ENCODE measurements at places on chromosomes 6 and 20.

DNA sequence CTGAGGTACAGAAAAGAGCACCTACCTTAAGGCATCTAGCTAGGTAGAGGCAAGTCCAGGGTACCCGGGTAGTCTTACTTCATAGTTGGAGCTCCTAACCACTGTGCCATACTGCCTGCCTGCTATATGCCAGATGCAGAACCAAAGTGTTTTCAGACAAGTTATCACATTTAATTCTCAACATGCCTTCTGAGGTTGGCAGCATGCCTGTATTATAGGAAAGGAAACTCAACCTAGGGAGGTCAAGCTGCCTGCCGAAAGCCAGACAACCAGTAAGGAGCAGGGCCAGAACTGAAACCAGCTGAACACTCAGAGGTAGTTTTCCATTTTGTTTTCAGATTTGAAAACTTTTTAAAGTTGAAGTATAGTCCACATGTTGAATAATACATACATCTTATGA, 5.4 kb downstream of the CTNNBL1 start:
- no peak for DNase-seq

DNA sequence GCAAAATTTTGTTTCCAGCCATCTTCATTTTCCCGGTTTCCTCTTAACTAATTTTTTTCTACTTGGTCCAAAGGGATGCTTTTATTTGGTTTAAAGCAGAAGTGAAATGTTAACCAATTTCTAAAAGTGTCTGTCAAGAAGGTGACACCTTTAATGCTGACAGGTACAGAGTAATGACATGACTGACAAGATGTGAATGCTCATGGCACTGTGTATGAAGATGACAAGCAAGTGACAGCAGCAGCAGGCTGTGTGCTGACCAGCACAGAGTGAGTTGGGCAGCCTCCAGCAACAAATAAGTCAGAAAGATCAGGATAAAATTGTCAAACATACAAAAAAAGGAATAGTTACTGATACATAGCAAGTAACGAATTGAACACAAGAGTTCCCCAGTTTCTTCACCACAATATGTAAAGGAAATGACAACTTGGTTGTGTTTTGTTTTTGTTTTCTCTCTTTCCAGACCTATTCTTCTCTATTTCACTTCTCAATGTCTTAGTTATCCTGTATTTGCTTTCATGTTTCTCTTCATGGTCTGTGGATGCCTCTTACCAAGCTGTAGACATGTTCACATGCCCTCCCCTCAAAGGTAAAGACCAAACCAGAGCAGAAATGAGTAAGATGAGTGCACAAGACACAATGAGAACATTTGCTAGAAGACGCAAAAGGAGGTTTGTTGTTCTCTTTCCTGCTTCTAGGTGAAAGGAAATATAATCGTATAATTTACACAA, 174.9 kb downstream of the FRK start:
- DNase-seq, result no peak

DNA sequence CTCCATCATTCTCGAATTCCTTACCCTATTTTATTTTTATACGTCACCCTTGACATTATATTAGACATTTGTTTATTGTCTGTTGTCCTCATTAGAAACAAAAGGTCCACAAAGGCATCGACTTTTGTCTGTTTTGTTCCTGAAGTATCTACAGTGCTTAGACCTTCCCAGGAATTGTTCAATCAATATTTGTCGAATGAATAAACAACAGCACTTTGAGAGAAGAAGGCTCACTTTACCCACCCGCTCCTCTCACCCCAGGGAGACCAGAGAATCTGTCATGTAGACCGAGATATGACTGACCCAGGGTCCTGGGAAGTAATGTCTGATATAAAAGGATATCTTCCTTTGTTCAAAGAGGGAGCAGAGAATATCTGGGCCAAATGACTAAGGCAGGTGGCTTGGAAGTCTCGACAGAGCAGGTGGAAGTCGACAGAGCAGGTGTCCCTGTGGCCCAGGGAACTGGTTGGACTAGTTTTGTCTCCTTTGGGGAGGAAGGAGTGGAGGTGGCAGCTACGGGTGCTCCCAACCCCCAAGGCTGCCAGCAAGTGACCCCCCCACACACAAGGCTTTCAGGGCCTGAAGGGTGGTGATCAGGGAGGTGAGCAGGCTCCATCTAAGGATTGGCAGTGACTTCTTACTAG, 14.8 kb upstream of the CHMP4B start:
- no peak for DNase-seq

- no peak for DNase-seq
Observed at GRCh38 chr20:13231031-13231752, 10.1 kb downstream of the ISM1 start.

- DNase-seq, result no peak
Observed at GRCh38 chr6:99334526-99335127, 14.8 kb downstream of the FAXC start.

GRCh38 chr6:119791736-119792135, 442.2 kb upstream of the MAN1A1 start:
- no peak for DNase-seq

All from NCI-H2081 treated with DMSO at 0.1 percent for 48 hours (cell line).